Posterior vena cava (tissue), 2 donors: ENCODE measurements at places on chromosomes 6 and 20.

DNA sequence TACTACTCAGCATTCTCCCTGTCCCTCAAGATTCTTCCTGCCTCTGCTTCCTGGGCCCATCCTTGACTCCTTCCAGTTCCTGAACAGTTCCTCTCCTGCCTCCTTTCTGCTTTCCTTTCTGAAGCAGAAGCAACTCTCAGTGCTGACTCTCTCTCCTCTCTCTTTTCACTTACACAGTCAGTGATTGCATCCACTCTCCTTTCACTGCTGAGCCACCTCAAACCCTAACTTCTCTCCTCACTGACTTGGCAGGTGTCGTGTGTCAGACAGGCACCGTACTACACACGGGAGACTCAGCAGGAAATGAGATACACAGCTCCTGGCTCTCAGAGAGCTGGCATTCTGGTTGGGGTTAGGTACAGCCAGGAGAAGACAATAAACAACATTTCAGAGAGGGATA, 5.6 kb downstream of the ABHD16A start:
- DNase-seq: no peak

DNA sequence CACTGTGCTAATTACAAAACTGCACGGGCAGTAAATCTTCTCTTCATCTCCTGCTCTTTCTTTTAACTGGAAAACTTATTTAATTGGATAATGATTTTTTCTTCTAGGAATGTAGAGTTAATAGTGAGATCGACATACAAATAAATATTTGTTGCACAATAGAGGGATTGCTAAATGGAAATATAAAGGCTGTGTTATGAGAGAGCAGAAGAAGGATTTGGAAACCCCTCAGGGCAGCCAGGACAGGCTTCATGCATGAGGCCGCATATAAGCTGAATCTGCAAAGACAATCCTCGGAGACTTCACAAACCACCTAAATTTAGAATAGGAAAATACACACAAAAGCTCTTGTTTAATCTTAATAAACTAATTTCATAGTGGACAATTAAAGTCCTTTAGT, 2.9 kb upstream of the TAAR1 start:
- no peak for DNase-seq

GRCh38 chr20:5863040-5863833, 87.1 kb downstream of the TRMT6 start:
- no peak for DNase-seq

GRCh38 chr6:168193816-168194721, 115.1 kb upstream of the FRMD1 start:
- DNase-seq: peak; percentile 60

DNA sequence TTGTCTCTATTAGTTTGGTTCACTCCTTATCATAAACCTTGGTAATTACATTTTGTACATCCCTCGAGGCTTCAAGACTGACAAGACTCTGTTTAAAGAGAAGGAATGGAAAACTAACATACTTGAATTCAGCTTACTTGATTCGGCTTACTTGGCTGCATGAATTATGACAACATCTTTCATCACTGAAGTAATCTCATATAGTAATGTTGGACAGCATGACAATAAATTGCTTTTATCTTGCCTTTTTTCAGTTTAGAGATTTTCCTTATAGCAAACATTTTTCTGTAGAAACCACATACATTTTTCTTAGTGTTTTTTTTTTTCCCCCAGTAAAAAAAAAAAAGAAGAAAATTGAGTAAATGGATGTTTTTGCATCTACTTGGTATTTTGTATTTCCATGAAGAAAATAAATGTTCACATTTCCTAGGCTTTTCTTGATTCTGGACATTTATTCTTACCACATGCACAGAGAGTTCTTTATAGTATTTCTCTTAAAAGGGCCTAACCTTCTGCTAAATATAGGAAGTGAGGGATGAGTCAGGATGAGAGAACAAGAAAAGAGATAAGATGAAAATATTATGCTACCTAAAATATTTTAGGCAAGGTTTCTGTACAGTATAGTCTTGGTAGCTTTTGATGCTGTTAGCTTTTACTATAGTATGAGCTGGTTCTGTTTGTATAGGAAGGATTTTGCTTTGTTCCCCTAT, 101.0 kb upstream of the HDGFL1 start:
- DNase-seq: no peak

DNA sequence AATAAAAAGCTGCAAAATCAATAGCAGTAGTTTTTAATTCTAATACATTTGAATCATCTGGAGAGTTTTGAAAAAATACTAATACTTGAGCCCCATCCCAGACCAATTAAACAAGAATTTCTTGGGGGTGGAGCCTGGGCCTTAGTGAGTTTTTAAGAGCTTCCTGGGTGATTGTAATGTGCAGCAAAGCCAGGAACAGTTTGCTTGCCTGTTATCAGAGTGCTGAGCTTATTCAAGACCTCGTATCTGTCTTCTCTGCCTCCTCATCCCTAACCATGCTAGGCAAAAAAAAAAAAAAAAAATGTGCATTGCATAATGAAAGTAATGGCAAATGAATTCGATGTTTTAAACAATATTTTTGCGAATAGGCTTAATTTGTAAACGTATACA, 36.4 kb upstream of the MYB start:
- DNase-seq: no peak

DNA sequence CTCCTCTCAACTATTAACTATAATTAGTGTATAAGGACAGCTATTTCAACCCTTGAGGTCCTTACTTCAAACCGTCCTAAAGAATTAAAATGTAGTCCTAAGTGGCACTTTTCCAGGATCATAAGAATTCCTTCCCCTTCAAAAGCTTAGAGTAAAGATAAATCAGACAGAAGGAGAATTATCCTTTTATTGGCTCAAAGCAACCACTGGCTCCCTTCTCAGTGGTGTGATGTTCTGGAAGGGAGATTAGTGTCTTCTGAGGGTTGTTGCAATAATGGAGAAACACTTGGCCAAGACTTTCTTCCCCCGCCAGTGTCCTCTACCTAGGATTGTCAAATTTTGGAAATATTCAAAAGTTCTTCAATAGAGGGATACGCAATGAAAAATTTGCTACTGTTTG, 89.1 kb upstream of the PLEKHG1 start:
- DNase-seq: no peak

GRCh38 chr20:9043364-9043763, 25.5 kb upstream of the PLCB4 start:
- DNase-seq: no peak

- no peak for DNase-seq
Measured at GRCh38 chr20:43786885-43787284, 60.1 kb upstream of the GTSF1L start.

DNA sequence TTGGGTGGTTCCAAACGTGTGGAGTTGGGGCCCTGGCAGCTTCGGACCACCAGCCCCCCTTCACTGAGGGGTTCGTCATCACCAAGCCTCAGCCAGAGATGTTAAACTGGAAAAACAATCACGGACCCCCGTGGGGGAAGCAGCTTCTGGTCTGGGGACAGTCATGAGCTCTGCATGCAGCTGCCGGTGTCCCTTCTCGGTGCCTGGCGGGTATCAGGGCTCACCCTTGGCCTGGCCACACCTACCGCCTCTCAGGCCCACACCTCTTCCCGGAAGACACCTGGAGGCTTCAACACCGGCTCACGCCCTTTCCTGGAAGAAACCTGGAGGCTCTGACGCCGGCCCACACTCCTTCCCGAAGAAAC, 77.8 kb upstream of the BHLHE23 start:
- DNase-seq: peak; percentile 37

DNA sequence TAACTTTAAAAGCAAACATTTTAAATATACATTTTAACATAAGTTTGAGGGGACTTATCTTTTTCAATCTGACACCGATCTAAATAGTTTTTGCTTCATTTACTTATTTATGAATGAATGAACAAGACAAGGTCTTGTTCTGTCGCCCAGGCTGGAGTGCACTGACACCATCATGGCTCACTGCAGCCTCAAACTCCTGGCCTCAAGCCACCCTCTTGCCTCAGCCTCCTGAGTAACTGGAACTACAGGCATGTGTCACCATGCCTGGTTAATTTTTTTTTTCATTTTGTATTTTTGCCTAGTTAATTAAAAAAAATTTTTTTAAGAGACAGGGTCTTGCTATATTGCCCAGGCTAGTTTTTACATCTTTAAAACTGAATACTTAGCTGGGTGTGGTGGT, 25.4 kb downstream of the FBXO9 start:
- DNase-seq: no peak

- DNase-seq: no peak
Measured at GRCh38 chr20:4029505-4030467, 14.4 kb upstream of the RNF24 start.

DNA sequence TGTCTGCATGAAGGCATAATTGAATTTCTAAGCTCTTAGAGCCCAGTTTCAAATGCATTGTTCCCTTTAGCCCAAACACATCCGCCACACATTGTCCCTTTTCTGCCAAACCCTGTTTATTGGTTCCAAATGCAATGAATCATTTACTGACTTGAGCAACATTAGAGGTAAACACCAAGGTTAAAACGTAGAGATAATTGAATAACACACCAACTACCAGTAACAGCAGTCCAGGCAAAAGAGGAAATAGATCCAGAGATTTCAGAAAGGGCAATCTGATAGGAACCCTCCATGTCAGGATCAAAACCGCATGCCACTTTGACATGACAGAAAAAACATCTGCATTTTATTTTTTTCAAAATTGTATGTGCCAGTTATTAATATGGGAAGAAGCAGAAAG, 114.8 kb downstream of the PKHD1 start:
- DNase-seq: no peak

- no peak for DNase-seq
Measured at GRCh38 chr6:111220383-111221031, 133.2 kb downstream of the SLC16A10 start.

- DNase-seq: no peak
Measured at GRCh38 chr6:36111526-36111925, 18.8 kb upstream of the MAPK13 start.

- DNase-seq: no peak
Measured at GRCh38 chr6:91681296-91681695, 1094.4 kb upstream of the MAP3K7 start.

DNA sequence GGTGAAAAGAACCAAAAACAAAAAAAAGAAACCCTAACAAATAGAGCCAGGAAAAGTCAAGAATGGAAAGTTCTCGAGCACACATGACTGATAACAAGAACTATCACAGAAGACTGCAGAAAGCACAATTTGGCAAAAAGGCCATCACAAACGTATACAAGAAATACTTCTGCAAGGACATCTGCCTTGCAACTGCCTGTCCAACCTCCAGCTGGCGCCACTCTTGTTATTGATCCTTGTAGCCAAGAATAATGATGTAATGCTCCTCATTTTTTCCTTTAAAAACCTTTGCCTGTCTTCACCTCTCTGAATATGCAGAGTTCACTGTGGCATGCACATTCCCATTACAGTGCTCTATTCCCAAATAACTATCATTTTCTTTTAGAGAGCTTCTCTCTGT, 87.9 kb upstream of the BMP5 start:
- no peak for DNase-seq

- no peak for DNase-seq
Measured at GRCh38 chr6:146965110-146965689, 239.0 kb upstream of the STXBP5 start.

DNA sequence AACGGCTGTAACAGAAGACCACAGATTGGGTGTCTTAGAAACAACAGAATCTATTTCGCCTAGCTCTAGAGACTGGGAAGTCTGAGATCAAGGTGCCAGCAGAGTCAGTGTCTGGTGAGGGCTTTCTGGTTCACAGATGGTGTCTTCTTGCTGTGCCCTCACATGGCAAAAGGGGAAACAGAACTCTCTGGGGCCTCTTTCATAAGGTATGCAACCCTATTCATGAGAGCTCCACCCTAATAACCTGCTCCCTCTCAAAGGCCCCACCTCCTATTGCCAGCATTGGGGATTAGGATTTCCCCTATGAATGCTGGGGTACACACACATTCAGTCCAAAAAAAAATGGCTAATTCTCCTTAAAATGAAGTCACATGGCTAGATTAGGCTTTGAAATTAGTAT, 10.0 kb downstream of the TXNDC5 start:
- DNase-seq: no peak

GRCh38 chr6:12033770-12034169, 21.7 kb downstream of the HIVEP1 start:
- DNase-seq: no peak

DNA sequence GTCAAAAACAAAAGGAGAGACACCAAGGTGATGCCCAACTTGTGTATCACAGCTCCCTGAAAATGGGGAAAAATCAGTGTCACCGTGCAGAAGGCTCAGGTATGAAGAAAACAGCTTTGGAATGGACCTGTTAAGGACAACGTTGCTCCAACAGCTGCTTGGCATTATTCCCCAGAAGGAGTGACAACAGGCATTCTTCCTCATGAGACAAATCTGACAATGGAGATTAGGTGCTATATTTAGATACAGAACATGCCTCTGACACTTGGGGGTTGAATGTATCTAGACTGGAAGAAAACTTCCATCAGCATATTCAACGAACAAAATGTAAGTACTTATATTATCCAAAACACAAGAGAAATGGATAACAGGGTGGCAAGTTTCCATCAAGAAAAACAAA, 87.7 kb downstream of the MBOAT1 start:
- no peak for DNase-seq

GRCh38 chr6:28530777-28531176, 5.1 kb downstream of the GPX5 start:
- no peak for DNase-seq

DNA sequence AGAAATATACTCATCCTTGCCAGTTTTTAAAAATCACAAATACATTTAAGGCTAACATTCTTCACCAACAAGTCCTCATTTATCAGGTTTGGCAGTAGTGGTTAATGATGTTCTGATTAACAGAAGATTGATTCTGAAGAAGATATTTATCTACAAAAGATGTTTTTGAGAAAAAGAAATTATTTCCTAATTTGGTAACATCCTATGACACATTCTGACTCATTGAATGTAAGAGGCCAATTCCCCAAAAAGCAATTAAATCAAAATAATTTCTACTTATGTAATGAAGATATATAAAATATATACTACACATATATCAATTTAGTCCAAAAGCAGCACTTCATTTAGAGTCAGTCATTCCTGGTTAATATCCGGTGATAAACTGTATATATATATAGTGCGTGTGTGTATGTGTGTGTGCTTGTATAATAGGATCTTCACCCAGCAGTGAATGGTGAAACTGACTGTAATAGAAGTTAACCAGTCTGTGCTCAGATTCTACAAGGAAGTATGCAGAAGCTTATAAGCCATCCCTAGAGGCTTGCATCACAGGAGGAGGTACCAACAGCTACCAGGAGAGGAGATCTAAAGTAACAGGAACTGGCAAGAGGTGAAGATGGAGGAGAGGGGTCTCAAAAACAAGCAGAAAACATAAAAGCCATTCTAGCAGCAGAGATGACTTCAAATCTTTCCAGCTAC, 82.9 kb upstream of the MARCKS start:
- no peak for DNase-seq

GRCh38 chr6:14272737-14273085, 155.1 kb downstream of the CD83 start:
- DNase-seq: no peak
